ENCODE measurements at places on chromosomes 6 and 20.

DNA sequence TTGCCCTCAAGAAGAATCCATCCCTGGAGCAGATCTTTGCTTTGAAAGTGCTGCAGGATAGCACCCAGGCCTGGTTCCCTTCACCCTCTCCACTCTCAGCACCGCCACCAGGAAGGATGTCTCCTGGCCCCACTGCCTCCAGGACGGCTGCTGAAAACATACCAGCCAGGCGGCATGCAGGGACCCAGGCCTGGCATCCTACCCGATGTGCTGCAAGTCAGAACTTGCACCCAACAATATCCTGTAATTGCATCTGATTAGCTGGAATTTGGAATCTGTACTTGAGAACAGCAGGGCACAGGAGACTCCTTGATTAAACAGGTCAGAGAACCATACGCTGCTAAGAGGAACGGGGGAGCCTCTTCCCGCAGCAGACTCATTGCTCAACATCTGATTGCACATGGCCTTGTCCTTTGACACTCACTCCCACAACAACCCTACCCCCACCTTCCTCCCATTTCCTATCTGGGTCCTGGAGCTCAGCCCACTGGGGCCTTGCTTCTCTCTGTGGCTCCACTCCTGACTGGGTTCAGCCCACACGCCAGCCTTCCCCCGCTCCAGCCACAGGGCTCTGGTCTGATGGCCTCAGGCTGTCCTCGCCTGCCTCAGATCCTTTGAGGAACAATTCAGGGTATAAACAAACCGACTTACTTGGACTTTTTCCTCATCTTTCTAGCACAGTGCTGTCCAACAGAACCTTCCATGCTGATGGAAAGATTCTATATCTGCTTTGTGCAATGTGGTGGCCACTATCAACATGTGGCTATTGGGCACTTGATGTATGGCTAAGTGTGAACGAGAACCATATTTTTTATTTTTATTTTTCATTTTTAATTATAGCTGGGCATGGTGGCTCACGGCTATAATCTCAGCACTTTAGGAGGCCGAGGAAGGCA lies 78.0 kb downstream of the FGD2 start:
- H3K4me1 ChIP-seq: peaks cover 3% of the 10 kb centered on the region
- H3K27me3 ChIP-seq: no peaks in the 10 kb centered on the region
- no peaks in the 10 kb centered on the region for H3K36me3 ChIP-seq
- H3K4me3 ChIP-seq: no peak overlapping the region
- peak; percentile 96 for DNase-seq

GRCh38 chr20:40815156-40816038 lies 126.4 kb upstream of the MAFB start:
- no peaks in the 10 kb centered on the region for H3K4me1 ChIP-seq
- H3K27ac ChIP-seq: no peak overlapping the region
- H3K36me3 ChIP-seq: no peaks in the 10 kb centered on the region
- H3K4me3 ChIP-seq: no peak overlapping the region
- H3K27me3 ChIP-seq: no peaks in the 10 kb centered on the region
- DNase-seq: no peak

GRCh38 chr6:45610832-45611231 lies 233.1 kb upstream of the SUPT3H start:
- H3K27ac ChIP-seq: no peak overlapping the region
- H3K4me3 ChIP-seq: no peak overlapping the region
- no peaks in the 10 kb centered on the region for H3K4me1 ChIP-seq
- H3K36me3 ChIP-seq: no peaks in the 10 kb centered on the region

GRCh38 chr6:163943607-163944385 lies 529.3 kb downstream of the QKI start:
- no peak overlapping the region for H3K4me3 ChIP-seq
- no peak for DNase-seq
- H3K27ac ChIP-seq: no peak overlapping the region

GRCh38 chr6:56668158-56668557 lies 25.5 kb upstream of the DST start:
- no peaks in the 10 kb centered on the region for H3K27me3 ChIP-seq
- no peak overlapping the region for H3K4me3 ChIP-seq
- DNase-seq: no peak
- H3K4me1 ChIP-seq: peaks cover 6% of the 10 kb centered on the region

GRCh38 chr6:53860511-53860910 lies 65.7 kb downstream of the LRRC1 start:
- no peak overlapping the region for H3K27ac ChIP-seq
- no peak for DNase-seq
- H3K4me1 ChIP-seq: no peaks in the 10 kb centered on the region

GRCh38 chr6:43927532-43928210 lies 157.7 kb downstream of the VEGFA start:
- H3K27me3 ChIP-seq: no peaks in the 10 kb centered on the region
- no peaks in the 10 kb centered on the region for H3K36me3 ChIP-seq
- no peaks in the 10 kb centered on the region for H3K4me1 ChIP-seq
- peak; percentile 79 for DNase-seq
- H3K4me3 ChIP-seq: no peak overlapping the region

- no peak for DNase-seq
- H3K27ac ChIP-seq: peak overlapping the region; percentile 84
- H3K4me1 ChIP-seq: peaks cover 4% of the 10 kb centered on the region
- no peaks in the 10 kb centered on the region for H3K27me3 ChIP-seq
- peaks cover 2% of the 10 kb centered on the region for H3K36me3 ChIP-seq
- peak overlapping the region; percentile 92 for H3K4me3 ChIP-seq
Observed at GRCh38 chr6:43428112-43428570, 800 bp downstream of the ABCC10 start.

DNA sequence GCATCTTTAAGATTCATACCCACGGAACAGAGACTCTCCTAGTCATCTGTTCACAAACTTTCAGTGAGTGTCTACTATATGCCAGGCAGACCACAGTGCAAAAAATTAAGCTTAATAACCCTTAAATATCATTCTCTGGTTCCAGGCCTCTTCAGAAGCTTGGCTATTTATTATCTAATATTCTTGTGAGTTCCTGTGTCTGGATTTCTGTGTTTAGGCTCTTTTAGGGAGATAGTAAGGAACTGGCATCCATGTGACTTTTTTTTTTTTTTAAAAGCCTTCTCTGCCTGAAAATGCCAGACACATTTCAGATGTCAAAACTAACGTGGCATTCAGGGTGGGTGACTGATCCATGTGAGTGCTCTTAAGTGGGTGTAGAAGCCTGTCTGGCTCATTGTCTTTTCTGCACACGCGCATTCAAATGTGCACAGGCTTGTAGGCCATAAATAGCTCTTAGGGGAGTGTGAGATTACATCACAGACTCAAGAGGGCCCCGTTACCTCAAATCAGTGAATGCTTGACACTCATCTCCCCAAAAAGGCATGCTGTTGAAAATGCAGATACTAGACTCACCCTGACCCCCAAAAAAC lies 141.9 kb downstream of the GMPR start:
- H3K36me3 ChIP-seq: no peaks in the 10 kb centered on the region
- H3K27ac ChIP-seq: no peak overlapping the region
- H3K4me3 ChIP-seq: no peak overlapping the region
- H3K4me1 ChIP-seq: no peaks in the 10 kb centered on the region

DNA sequence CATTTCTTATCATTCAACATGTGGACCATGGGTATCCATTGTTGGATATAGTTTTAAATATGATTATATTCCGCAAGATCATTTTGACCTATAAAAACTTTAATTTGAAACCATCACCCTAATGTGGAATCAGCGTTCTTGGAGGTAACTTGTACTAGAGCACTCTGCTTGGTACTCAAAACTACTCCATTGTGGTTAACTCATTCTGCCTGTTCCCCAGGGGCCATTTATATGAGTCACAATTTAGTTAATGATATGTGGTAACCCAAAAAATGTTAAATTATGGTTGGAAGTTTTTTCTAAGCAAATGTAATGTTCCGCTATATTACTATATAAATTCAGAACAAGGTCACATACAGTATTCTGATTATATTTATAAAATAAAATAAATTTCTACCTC lies 109.3 kb downstream of the TRDN start:
- H3K4me3 ChIP-seq: no peak overlapping the region
- no peaks in the 10 kb centered on the region for H3K27me3 ChIP-seq
- H3K27ac ChIP-seq: no peak overlapping the region
- no peaks in the 10 kb centered on the region for H3K4me1 ChIP-seq
- H3K36me3 ChIP-seq: no peaks in the 10 kb centered on the region

- no peak overlapping the region for H3K4me3 ChIP-seq
- H3K36me3 ChIP-seq: no peaks in the 10 kb centered on the region
- no peaks in the 10 kb centered on the region for H3K4me1 ChIP-seq
- H3K27ac ChIP-seq: no peak overlapping the region
- H3K27me3 ChIP-seq: no peaks in the 10 kb centered on the region
- no peak for DNase-seq
Observed at GRCh38 chr6:48315051-48315719, 204.2 kb upstream of the PTCHD4 start.

DNA sequence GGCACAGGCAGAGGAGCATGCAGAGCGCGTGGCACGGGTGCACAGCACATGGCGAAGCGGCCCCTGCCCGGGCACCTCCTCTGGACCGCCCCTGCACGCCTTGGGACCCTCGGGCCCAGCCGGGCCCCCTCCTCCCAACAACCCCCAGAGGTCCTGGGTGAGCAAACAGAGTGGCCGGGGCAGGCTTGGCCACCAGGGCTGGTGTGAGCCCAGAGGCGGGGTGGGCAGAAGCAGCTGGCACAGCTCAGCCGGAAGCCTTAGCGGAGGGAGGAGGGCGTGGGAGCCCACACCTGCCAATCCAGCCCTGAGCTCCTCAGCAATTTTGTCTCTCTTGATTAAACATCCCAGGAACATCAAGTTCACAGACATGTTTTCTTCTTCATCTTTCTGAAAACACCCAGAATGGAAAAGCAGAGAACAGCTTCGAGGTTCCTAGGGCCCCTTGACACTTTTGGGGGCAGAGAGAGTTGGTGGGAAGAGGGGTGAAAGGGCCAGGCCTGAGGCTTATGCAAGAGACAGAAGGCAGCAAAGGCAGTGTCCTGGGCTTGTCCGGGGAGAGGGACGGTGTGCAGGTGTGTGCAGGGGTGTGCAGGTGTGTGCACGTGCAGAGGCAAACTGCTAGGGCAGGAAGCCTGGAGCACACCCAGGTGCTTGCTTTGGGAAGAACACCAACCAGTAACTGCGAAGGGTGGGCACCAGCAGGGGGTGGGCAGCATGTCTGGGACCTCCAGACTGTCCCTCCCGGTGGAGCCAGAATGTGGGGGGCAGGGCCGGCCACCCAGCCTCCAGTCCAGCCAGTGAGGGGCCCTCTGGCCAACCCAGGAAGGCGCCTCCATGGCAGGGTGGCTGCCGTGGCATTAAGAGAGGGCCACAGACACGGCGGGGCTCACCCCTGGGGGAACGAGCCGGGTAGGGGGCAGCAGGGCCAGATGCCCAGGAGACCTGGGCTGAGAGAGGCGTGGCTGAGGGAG lies 4.8 kb downstream of the HRH3 start:
- DNase-seq: no peak
- no peak overlapping the region for H3K4me3 ChIP-seq
- no peak overlapping the region for H3K27ac ChIP-seq
- H3K4me1 ChIP-seq: no peaks in the 10 kb centered on the region
- H3K36me3 ChIP-seq: no peaks in the 10 kb centered on the region
- H3K27me3 ChIP-seq: peaks cover 14% of the 10 kb centered on the region

DNA sequence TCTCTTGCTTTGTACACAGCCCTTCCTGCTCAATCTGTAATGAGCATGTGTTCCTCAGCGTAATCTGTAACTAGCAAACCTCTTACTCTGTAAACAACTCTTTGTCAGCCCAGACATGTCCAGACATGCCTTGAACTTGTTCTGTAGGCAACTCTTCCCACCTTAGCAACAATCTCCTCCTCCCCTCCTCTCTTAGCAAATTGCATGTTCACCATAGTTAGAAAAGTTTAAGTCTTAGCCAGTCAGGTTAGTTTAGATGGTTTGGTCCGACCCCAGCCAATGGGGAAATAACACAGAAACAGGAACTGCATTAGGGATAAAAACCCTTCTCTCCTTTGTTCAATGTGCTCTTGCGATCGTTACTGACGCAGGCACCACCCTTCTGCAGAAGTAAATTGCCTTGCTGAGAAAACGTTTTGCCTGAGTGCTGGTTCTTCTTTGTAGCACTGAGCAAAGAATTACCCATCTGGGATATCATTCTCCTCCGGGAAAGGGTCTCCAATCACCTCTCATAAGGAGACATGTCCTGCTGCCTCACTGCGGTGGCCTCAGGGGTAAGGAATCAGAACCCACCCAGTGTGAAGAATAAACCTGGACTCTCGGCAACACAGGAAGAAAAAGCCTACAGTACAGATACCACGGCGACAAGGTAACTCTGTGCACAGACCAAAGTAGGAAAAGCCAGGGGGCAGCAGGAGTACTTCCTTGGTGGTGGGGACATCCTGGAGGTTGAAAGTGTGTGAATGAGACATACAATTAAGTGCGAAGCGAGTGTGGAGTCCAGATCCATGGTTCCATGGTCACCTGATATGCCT lies 26.2 kb downstream of the PLN start:
- H3K4me1 ChIP-seq: no peaks in the 10 kb centered on the region
- H3K27me3 ChIP-seq: no peaks in the 10 kb centered on the region
- no peaks in the 10 kb centered on the region for H3K36me3 ChIP-seq

DNA sequence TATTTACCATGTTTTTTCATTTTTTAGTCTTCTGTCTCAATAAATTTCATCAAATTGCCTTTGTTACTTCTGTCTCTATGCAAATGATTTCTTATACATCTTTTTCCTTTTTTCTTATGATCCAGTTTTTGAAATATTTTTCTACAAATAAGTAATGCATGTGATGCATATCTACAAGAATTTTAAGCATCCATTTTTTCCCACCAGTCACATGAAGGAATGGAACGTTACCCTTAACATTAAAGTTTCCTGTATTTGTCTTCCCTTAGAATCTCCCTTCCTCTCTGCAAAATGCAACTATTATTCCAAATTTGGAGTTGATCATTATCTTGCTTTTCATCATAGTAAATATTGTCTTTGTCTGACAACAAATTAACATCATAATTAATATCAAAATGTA lies 35.5 kb downstream of the PSMB9 start:
- no peaks in the 10 kb centered on the region for H3K36me3 ChIP-seq
- no peak overlapping the region for H3K27ac ChIP-seq
- H3K4me3 ChIP-seq: no peak overlapping the region
- H3K27me3 ChIP-seq: no peaks in the 10 kb centered on the region
- peaks cover 4% of the 10 kb centered on the region for H3K4me1 ChIP-seq

GRCh38 chr20:63863798-63864544 lies 1.1 kb upstream of the TPD52L2 start:
- DNase-seq: peak; percentile 96
- H3K4me3 ChIP-seq: peak overlapping the region; percentile 81
- H3K27me3 ChIP-seq: no peaks in the 10 kb centered on the region
- H3K4me1 ChIP-seq: peaks cover 5% of the 10 kb centered on the region
- H3K27ac ChIP-seq: peak overlapping the region; percentile 92
- no peaks in the 10 kb centered on the region for H3K36me3 ChIP-seq

DNA sequence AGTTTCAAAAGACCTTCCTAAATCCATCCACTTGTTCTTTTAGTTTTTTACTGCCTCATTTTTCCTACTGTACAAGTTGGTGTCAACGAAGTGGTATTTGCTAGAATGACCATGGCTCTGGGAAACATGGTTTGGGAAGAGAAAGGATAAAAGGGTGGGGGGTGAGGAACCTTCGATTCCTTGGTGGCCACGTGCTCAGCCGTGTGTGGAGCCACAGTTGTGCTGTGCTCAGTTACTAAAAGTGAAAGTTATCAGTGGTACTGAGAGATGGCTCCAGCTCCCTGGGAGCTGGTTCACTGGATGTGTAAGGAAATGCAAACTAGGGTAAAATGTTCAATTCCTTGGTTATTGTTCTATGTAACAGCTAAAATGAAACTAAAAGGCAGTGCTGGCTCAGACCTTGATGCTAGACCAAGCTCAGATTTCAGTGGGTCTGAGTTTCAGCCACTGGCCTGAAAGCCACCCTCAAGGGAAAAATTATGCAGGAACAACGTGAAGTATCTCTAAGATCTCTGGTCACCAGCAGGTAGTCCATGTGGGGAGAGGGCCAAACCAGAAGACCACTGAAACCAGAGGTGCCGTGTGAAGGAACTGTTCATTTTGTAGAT lies 7.4 kb upstream of the SLC22A2 start:
- no peaks in the 10 kb centered on the region for H3K27me3 ChIP-seq
- H3K4me1 ChIP-seq: no peaks in the 10 kb centered on the region
- no peaks in the 10 kb centered on the region for H3K36me3 ChIP-seq
- no peak overlapping the region for H3K4me3 ChIP-seq
